Activated CD4-positive, alpha-beta T cell treated with anti-CD3 and anti-CD28 coated beads, Interleukin-2, amount 10 ng/mL, durations not matched to agents 7 days and 5 days (primary cell): ENCODE measurements at places on chromosomes 3 and 15. TPM values are rescaled to one million over a fixed set of nuclear protein-coding genes. Genes with fewer than 3 reads are reported as not detected.

DNA sequence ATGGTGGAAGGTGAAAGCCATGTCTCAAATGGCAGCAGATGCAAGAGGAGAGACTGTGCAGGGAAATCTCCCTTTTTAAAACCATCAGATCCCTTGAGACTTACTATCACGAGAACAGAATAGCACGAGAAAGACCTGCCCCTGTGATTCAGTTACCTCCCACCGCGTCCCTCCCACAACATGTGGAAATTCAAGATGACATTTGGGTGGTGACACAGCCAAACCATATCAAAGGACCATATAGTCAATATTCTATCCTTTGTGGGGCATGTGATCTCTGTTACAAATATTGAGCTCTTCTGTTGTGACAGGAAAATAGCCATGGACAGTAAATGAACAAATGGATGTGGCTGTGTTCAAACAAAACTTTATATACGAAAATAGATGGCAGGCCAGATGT lies 77.2 kb upstream of the ACKR4 start:
- H3K36me3 ChIP-seq, result peaks cover 62% of the 10 kb centered on the region
- H3K27ac ChIP-seq, result no peak overlapping the region
- no peak for DNase-seq
- peaks cover 16% of the 10 kb centered on the region for H3K4me1 ChIP-seq
- H3K4me3 ChIP-seq, result no peak overlapping the region

DNA sequence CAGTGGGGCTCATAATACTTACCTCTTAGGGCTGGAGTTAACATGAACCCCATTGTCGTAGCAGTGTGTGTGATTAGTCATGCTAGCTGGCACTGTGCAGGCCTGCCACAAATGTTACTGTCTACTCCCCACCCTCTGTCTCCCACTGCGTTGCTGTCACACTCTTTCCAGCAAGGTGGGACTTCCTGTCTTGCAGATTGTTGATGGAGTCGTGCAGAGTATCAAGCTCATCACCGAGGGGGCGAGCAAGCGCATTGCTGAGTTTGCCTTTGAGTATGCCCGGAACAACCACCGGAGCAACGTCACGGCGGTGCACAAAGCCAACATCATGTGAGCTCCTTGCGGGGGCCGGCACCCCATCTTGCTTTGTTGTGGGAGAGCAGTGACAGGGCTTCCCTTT lies 12.9 kb downstream of the IDH3A start:
- H3K4me3 ChIP-seq, result no peak overlapping the region
- H3K4me1 ChIP-seq, result peaks cover 15% of the 10 kb centered on the region
- H3K27ac ChIP-seq, result peak overlapping the region; percentile 81
- H3K27me3 ChIP-seq, result no peaks in the 10 kb centered on the region
- peaks cover 53% of the 10 kb centered on the region for H3K36me3 ChIP-seq

GRCh38 chr3:15316998-15317435 lies 15.4 kb downstream of the SH3BP5 start:
- DNase-seq, result no peak
- H3K36me3 ChIP-seq, result peaks cover 17% of the 10 kb centered on the region
- no peak overlapping the region for H3K4me3 ChIP-seq
- no peak overlapping the region for H3K27ac ChIP-seq
- no peaks in the 10 kb centered on the region for H3K27me3 ChIP-seq
- peaks cover 60% of the 10 kb centered on the region for H3K4me1 ChIP-seq

DNA sequence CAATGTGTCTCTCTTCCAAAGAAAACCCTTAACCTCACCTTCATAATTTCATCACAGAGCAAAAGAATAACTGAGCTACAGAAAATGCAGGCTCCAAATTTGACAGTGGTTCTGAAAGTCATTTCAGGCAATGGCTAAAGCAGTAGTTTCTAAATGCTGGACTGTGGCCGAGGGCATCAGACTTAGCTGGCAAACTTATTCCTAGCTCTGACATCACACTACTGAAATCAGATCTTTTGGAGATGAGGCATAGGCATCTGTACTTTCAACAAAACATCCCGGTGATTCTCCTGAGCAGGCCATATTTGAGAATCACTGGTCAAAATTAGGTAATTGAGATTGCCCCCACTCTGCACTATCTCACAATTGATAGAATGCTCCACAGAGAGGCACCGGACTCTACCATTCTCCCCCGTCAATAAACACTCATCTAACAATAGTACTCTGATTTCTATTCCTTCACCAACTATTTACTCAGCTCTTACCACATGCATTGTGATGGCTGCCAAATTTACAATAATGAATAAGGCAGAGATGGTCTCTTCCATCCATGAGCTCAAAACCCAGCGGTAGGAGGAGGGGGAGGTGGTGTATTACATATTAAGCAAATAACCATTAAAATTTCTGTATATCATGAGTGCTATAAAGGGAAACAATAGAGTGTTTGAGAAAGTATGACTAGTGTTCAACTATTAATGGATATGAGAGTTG lies 57.3 kb upstream of the SPRED1 start:
- no peak overlapping the region for H3K27ac ChIP-seq
- H3K27me3 ChIP-seq, result peaks cover 12% of the 10 kb centered on the region
- H3K36me3 ChIP-seq, result no peaks in the 10 kb centered on the region
- no peak overlapping the region for H3K4me3 ChIP-seq

DNA sequence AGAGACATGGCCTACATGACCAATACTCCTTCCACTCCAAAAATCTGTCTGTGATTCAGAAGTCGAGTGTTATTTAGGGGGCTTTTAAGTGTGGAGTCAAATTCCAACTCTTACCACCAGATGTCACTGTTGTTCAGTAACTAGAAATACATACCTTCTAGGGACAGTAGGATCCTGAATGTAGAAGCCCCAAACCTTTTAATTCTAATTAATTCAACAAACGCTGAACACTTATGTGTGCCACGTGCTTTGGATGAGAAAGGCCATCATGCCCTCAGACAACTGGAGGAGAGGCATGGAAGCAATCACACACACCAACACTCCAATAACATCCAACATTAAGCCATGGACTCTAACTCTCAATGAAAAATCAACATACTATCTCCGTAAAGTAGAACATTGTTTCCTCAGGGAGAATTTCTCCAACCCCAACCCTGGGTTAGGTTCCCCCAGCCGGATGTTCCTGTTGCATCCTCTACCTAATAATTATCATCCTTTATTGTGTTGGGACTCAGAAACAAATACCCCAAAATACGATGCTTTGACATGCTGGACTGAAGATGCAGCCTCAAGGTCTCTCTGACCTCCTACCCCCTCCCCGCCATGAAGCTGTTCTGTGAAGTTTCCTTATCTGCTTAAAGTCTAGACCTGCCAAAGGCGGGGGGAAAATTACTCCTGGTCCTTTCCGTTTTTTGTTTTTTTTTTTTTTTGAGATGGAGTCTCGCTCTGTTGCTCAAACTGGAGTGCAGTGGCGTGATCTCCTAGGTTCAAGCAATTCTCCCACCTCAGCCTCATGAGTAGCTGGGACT lies 8.0 kb upstream of the CCDC13 start:
- peaks cover 1% of the 10 kb centered on the region for H3K4me1 ChIP-seq
- H3K27ac ChIP-seq, result no peak overlapping the region
- H3K27me3 ChIP-seq, result no peaks in the 10 kb centered on the region

- peaks cover 22% of the 10 kb centered on the region for H3K4me1 ChIP-seq
- H3K27me3 ChIP-seq, result no peaks in the 10 kb centered on the region
- H3K27ac ChIP-seq, result no peak overlapping the region
Observed at GRCh38 chr3:36867810-36868209, 77.0 kb downstream of the TRANK1 start.

DNA sequence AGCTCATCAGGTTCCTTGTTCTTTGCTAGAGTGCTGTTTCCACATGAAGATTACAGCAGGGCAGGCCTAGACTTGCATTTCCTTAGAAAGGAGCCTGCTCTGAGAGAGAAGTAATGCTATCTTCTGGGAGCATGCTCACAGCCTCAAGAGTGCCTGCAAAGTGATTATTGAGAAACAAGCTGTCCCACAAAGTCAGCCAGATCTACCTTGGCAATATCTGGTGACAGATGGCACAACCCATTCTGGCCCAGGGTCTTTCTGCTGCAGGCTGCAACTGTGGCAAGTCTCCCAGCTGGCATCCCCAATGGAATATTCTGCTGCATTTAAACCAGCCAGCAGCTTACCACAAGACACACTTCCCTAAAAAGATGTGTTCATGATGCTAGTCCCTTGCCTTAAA lies 29.3 kb downstream of the MTMR10 start:
- H3K27ac ChIP-seq, result no peak overlapping the region
- H3K27me3 ChIP-seq, result no peaks in the 10 kb centered on the region
- no peak overlapping the region for H3K4me3 ChIP-seq
- peaks cover 51% of the 10 kb centered on the region for H3K36me3 ChIP-seq
- DNase-seq, result no peak

- no peaks in the 10 kb centered on the region for H3K36me3 ChIP-seq
- H3K4me1 ChIP-seq, result no peaks in the 10 kb centered on the region
Observed at GRCh38 chr3:46615050-46615775, 2.9 kb downstream of the FAM240A start.

GRCh38 chr3:157384031-157384430 lies 52.6 kb upstream of the PTX3 start:
- no peak for DNase-seq
- no peaks in the 10 kb centered on the region for H3K36me3 ChIP-seq
- H3K27me3 ChIP-seq, result no peaks in the 10 kb centered on the region

GRCh38 chr15:60213377-60214000 lies 184.3 kb downstream of the ANXA2 start:
- no peaks in the 10 kb centered on the region for H3K36me3 ChIP-seq
- H3K27ac ChIP-seq, result no peak overlapping the region
- H3K27me3 ChIP-seq, result peaks cover 23% of the 10 kb centered on the region
- H3K4me1 ChIP-seq, result no peaks in the 10 kb centered on the region
- DNase-seq, result no peak

GRCh38 chr15:100671858-100672543 lies 69.6 kb downstream of the ASB7 start:
- H3K4me3 ChIP-seq, result no peak overlapping the region
- H3K27ac ChIP-seq, result no peak overlapping the region
- no peaks in the 10 kb centered on the region for H3K36me3 ChIP-seq
- no peak for DNase-seq
- peaks cover 11% of the 10 kb centered on the region for H3K27me3 ChIP-seq

DNA sequence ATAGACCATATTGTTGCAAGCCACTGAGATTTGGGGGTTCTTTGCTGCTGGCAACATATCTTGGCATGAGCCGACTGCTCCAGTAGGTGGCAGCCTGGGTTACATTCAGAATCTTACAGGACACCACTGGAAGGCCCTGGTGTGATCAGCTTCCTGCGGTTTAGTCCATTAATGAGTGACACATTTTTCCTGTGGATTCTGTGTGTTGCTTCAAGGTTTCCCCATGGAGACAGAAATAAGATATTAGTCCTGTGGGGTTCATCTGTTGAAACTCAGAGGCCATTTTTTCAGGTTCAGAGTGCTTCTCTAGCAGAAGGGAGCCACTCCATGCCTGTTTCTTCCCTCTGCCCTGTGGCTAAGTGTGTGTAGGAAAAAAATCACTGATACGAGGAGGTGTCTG lies 116.2 kb downstream of the MFSD1 start:
- peak; percentile 14 for DNase-seq
- H3K4me1 ChIP-seq, result no peaks in the 10 kb centered on the region
- H3K36me3 ChIP-seq, result no peaks in the 10 kb centered on the region
- H3K27me3 ChIP-seq, result peaks cover 5% of the 10 kb centered on the region
- H3K27ac ChIP-seq, result no peak overlapping the region
- no peak overlapping the region for H3K4me3 ChIP-seq

GRCh38 chr15:87293031-87293430 lies 963.5 kb downstream of the NTRK3 start:
- no peak overlapping the region for H3K27ac ChIP-seq

- DNase-seq, result no peak
- H3K4me1 ChIP-seq, result peaks cover 6% of the 10 kb centered on the region
- H3K36me3 ChIP-seq, result peaks cover 48% of the 10 kb centered on the region
- H3K27me3 ChIP-seq, result no peaks in the 10 kb centered on the region
- H3K27ac ChIP-seq, result no peak overlapping the region
Observed at GRCh38 chr3:113590983-113591382, 58.6 kb downstream of the SIDT1 start.

- no peaks in the 10 kb centered on the region for H3K4me1 ChIP-seq
- H3K27me3 ChIP-seq, result peaks cover 3% of the 10 kb centered on the region
- no peak for DNase-seq
- no peak overlapping the region for H3K27ac ChIP-seq
Observed at GRCh38 chr3:176855901-176856486, 341.3 kb downstream of the TBL1XR1 start.

Gene PLCH1
- total RNA-seq, result 0.37 TPM

Gene C15orf62
- total RNA-seq, result 1.3 TPM

Gene CCDC66
- 40.0 TPM for total RNA-seq

Gene FBXL2
- total RNA-seq, result not detected

Gene CTNNB1
- total RNA-seq, result 118 TPM
